Naive thymus-derived CD4-positive, alpha-beta T cell (primary cell): ENCODE measurements at places on chromosomes 1 and 21. TPM values are rescaled to one million over a fixed set of nuclear protein-coding genes. Genes with fewer than 3 reads are reported as not detected.

SYTL1 gene
- total RNA-seq = 134 TPM

GRCh38 chr1:173410133-173410793 is 66.9 kb upstream of the PRDX6 start:
- no peak overlapping the region for H3K27ac ChIP-seq
- H3K4me1 ChIP-seq = peaks cover 8% of the 10 kb centered on the region
- peaks cover 3% of the 10 kb centered on the region for H3K36me3 ChIP-seq
- no peaks in the 10 kb centered on the region for H3K27me3 ChIP-seq
- H3K4me3 ChIP-seq = no peak overlapping the region

DNA sequence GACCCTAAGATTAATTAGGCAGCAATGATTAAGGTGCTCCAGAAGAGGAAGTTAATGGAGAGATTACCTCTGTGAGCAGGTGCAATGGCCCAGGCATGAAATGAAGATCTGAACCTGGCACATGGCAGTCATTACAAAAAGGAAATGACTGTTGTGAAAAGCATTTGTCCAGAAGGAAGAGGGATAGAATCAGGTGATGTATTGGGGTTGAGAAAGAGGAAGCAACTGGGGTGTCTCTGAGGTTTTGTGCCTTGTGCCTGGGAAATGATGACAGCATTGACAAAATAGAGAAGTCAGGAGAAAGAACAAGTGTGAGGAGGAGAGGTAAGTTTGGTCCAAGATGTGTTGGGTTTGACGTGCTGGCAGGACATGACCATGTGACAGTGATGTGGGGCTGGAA is 5.6 kb downstream of the CRCT1 start:
- peaks cover 6% of the 10 kb centered on the region for H3K27me3 ChIP-seq
- no peaks in the 10 kb centered on the region for H3K36me3 ChIP-seq
- H3K27ac ChIP-seq = no peak overlapping the region
- no peaks in the 10 kb centered on the region for H3K4me1 ChIP-seq

- no peaks in the 10 kb centered on the region for H3K27me3 ChIP-seq
- H3K36me3 ChIP-seq = no peaks in the 10 kb centered on the region
- H3K4me3 ChIP-seq = no peak overlapping the region
These were observed 442 bp upstream of the CSMD2 start for GRCh38 chr1:34165422-34165921.

CA6 gene
- 0.54 TPM for total RNA-seq

GRCh38 chr1:218433744-218434143 is 88.6 kb downstream of the TGFB2 start:
- H3K36me3 ChIP-seq = no peaks in the 10 kb centered on the region
- H3K4me1 ChIP-seq = no peaks in the 10 kb centered on the region
- H3K27me3 ChIP-seq = no peaks in the 10 kb centered on the region
- DNase-seq = no peak
- no peak overlapping the region for H3K4me3 ChIP-seq

DNA sequence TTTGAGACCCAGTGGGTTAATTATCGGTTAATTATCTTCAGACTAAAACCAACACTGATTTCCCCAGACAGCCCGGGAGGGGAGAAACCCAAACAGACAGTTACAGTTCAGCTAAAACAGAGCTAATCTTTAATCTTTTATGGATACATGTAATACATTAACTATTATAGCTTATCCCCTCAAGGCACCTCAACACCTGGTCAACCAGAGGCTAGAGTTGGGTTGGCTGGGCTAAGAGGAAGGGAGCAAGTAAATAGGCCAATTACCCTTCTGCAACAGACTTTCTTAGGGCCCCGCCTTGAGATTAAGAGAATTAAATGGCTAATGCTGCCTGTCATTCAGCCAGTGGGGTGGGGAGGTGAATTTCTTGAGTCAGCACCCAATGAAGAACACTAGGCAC is 6.6 kb upstream of the MED18 start:
- DNase-seq = no peak
- H3K27me3 ChIP-seq = no peaks in the 10 kb centered on the region

DNA sequence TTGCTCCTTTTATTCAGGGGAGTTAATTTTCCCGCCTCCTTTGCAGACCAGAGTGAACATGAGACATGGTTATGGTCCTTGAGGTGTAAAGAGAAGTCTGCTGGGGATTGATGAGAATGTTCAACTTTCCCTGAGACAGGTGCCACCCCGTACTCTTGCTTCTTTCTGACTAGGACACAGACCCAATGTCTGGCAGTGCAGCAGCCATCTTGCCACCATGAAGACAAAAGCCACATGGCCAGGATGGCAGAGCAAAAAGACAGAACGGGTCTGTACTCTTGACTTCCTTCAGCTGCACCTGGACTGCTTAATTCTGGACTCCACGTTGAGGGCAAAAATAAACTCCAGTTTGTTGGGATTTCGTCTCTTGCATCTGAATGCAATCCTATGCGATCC is 54.1 kb downstream of the KLHDC7A start:
- no peaks in the 10 kb centered on the region for H3K27me3 ChIP-seq
- H3K4me3 ChIP-seq = no peak overlapping the region
- H3K36me3 ChIP-seq = no peaks in the 10 kb centered on the region

TLR5 gene
- total RNA-seq = 0.10 TPM in 1 of 2 replicates, not detected in the other

DNA sequence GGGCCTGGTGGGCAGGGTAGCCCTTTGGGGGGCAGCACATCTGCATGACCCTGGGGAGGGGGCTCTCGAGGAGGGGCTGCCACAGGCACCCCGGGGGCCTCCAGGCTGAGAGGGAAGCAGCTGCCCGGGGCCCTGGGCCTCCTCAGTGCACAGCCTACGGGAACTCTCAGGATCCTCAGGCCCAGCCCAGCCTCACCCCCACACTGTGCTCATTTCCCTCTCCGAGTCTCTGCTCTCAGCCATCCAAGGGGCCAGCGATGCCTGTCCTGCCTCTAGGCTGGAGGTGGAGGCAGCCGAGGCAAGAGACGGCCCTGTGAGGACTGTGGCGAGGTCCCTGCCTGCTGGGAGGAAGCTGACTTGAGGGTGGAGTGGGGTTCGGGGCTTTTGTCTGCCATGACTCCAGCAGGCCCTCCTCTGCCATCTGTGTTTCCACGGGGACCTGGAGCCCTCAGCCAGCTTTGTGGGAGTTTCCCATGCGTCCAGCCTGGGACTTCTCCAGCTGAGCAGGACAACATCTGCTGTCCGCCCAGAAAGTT is 7.2 kb upstream of the PLEKHG5 start:
- no peaks in the 10 kb centered on the region for H3K27me3 ChIP-seq
- no peak overlapping the region for H3K27ac ChIP-seq
- no peaks in the 10 kb centered on the region for H3K36me3 ChIP-seq
- peaks cover 24% of the 10 kb centered on the region for H3K4me1 ChIP-seq

DNA sequence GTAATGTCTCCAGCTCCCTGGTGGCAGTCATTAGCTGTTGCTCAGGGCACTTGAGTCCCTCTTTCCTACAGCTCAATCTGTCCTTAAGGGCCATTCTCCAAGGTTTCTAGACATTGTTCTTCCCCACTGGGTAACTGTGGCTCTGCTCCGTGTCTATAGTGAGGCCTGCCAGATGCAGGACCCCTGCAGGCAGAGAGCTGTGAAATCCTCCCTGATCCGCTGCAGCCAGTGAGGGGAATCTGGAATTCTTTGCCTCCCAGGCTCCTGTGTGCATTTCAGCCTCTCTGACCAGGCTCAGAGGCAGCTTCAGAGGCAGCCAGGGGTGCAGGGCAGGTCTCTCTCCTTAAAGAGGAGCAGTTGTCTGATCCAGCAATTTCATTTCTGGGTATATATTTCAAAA is 14.4 kb upstream of the IGSF21 start:
- H3K4me1 ChIP-seq = no peaks in the 10 kb centered on the region
- no peaks in the 10 kb centered on the region for H3K36me3 ChIP-seq
- no peak for DNase-seq
- H3K27ac ChIP-seq = no peak overlapping the region
- H3K4me3 ChIP-seq = no peak overlapping the region
- H3K27me3 ChIP-seq = no peaks in the 10 kb centered on the region

- no peaks in the 10 kb centered on the region for H3K27me3 ChIP-seq
- no peak for DNase-seq
- H3K27ac ChIP-seq = no peak overlapping the region
- H3K4me1 ChIP-seq = no peaks in the 10 kb centered on the region
- no peaks in the 10 kb centered on the region for H3K36me3 ChIP-seq
These were observed 57.1 kb downstream of the TNFSF18 start for GRCh38 chr1:172993640-172994039.

DNA sequence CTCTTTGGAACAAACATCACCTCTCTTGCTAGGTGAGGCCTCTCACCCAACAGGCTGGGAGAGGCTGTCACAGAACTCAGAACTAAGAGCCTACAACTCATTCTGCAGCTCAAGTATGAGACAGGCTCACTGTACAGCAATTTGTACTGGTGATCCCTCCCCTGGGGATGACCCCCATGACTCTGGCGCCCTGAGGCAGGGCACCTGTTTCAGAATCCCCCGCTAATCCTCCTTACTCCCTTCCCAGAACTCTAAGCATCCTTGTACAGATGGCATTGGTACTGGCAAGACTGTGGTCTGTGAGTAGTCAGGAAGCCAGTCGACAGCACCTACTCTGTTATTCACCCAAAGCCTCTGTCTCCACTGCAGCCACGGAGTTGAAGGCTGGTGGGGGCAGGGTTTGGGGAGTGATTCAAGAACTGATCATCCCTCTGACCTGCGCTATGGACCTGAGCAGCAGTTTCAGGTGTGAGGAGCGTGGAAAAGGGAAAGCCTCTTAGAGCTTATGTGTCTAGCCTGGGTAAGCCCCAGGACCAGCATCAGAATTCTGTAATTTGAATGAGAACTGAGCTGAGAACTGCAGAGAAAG is 655.5 kb downstream of the KIF26B start:
- peaks cover 5% of the 10 kb centered on the region for H3K4me1 ChIP-seq
- DNase-seq = no peak
- no peak overlapping the region for H3K4me3 ChIP-seq
- no peaks in the 10 kb centered on the region for H3K27me3 ChIP-seq
- H3K36me3 ChIP-seq = no peaks in the 10 kb centered on the region

GRCh38 chr21:41358193-41359166 is 3.3 kb upstream of the MX2 start:
- no peak overlapping the region for H3K4me3 ChIP-seq
- peaks cover 17% of the 10 kb centered on the region for H3K4me1 ChIP-seq
- no peak for DNase-seq

SPRR2F gene
- total RNA-seq = not detected in 2 replicates

GRCh38 chr1:87134625-87135328 is 193.9 kb upstream of the LMO4 start:
- no peaks in the 10 kb centered on the region for H3K4me1 ChIP-seq
- no peak for DNase-seq
- H3K27ac ChIP-seq = no peak overlapping the region
- no peaks in the 10 kb centered on the region for H3K27me3 ChIP-seq
- no peaks in the 10 kb centered on the region for H3K36me3 ChIP-seq

GRCh38 chr1:152169366-152170025 is 10.5 kb upstream of the RPTN start:
- H3K27me3 ChIP-seq = no peaks in the 10 kb centered on the region
- no peak overlapping the region for H3K27ac ChIP-seq
- no peak for DNase-seq
- no peaks in the 10 kb centered on the region for H3K36me3 ChIP-seq
- no peaks in the 10 kb centered on the region for H3K4me1 ChIP-seq

NMNAT2 gene
- 0.08 and 0.24 TPM in 2 replicates for total RNA-seq

GRCh38 chr1:198922638-198923430 is 284.0 kb downstream of the PTPRC start:
- DNase-seq = no peak
- H3K27me3 ChIP-seq = no peaks in the 10 kb centered on the region
- no peak overlapping the region for H3K27ac ChIP-seq
- H3K36me3 ChIP-seq = no peaks in the 10 kb centered on the region
- H3K4me1 ChIP-seq = no peaks in the 10 kb centered on the region
- no peak overlapping the region for H3K4me3 ChIP-seq

FAM163A gene
- 0.14 TPM for total RNA-seq

DNA sequence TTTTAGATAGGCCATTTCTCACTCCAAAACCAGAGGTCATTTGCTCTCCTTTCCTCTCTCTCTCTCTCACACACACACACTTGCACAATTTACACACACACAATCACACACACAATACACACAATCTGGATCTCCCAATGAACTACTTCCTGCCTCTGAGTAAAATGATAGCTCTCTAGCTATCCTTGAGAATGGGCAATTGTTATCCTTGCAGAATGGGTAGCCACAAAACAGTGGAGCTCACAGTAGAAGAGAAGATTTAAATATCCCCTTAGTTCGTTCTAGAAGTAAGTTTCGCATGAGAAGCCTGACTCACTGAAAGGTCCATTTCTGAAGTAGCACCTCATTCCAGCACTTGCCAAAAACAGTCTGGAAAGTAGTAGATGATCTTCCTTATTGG is 17.6 kb downstream of the PALMD start:
- no peaks in the 10 kb centered on the region for H3K36me3 ChIP-seq
- H3K27me3 ChIP-seq = no peaks in the 10 kb centered on the region
- H3K4me1 ChIP-seq = no peaks in the 10 kb centered on the region
- H3K4me3 ChIP-seq = no peak overlapping the region
- no peak overlapping the region for H3K27ac ChIP-seq
